ENCODE measurements at places on chromosomes 11 and 22. TPM values are rescaled to one million over a fixed set of nuclear protein-coding genes. Genes with fewer than 3 reads are reported as not detected.

DNA sequence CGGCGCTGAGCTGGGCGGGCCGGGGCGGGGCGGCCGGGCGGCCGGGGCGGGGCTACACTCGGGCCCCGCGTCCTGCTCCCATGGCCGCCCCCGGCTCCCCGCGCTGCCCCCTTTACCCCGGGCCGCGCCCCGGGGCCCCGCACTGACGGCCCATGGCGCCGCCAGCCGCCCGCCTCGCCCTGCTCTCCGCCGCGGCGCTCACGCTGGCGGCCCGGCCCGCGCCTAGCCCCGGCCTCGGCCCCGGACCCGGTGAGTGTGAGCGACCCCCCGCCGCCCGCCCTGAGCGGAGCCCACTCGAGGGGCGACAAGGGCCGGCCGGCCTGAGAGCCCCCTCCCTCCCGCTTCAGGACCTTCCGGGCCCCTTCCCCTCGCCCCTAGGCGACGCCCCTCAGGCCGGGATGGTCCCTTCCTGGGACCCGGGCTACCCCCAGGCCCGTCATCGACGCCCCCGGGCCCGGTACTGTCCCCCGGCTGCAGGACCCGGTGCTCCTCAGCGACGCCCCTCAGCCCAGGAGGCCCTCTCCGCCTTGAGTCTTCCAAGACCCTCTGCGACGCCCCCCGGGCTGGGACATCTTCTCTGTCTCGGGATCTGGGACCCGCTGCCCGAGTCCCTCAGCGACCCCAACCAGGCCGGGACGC, at the start of gene KREMEN1:
Gene KREMEN1 (plus strand): TSS at position 57 of the 639 bp plus-strand sequence. CDS start 96 bp downstream, at position 153.
- DNase-seq = no peak

- DNase-seq = no peak
Measured at GRCh38 chr11:82049199-82049598, 684.5 kb downstream of the FAM181B start.

Gene IRAG1
- 18.2 TPM for total RNA-seq

GRCh38 chr22:31730344-31730711, 19.6 kb downstream of the PRR14L start:
- DNase-seq = no peak

- DNase-seq = no peak
Measured at GRCh38 chr22:43412808-43413795, 1.3 kb downstream of the MPPED1 start.

DNA sequence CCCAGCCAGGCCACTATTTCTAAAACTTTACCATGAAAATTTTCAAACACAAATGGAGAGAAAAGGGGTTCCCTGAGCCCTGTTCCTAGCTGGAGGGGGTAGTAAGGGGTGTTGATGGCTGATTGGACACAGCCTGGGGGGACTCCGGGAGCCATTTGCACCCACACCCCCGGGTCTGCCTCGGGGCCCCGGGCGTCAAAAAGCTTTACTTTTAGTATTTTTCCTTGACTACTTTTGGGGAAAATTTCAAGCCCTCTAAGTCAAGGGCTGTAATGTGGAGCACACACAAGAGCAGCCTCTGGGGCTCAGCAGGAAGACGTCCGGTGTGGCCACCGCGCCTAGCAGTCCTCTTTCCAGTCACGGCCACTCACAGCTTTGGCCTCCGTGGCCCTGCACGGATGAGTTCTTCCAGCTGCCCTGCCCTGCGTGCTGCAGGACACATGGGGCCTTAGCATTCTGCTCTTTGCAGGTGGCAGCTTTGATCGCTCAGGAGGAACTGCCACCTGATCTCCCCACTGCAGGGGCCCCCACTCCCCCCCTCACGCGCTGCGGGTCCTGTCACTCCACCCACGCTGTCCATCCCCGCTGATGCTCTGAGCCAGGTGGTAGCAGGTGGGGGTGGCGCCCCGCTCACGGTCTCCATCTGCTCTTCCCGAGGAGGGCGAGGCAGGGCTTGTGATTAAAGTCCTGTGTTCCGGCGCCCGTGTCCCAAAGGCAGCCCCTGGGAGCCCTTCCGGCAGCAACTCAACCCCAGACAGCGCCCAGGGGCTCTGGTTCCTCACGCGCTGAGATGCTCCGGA, 14.4 kb downstream of the RNH1 start:
- DNase-seq = no peak

Gene NCR3LG1
- total RNA-seq = 2.2 TPM

- peak; percentile 29 for DNase-seq
Measured at GRCh38 chr11:19419021-19419750, 178.4 kb upstream of the E2F8 start.

Gene SCGB1A1
- total RNA-seq = not detected

Gene LARGE2
- total RNA-seq = 6.6 TPM

Data from vagina (tissue), 2 donors.